ENCODE measurements at places on chromosomes 16 and 17.

- no peak for DNase-seq
Measured at GRCh38 chr16:14545346-14545884, 84.6 kb downstream of the PARN start.

- DNase-seq, result no peak
Measured at GRCh38 chr17:29956225-29956624, 14.8 kb downstream of the EFCAB5 start.

- no peak for DNase-seq
Measured at GRCh38 chr16:51707666-51708065, 556.6 kb upstream of the SALL1 start.

DNA sequence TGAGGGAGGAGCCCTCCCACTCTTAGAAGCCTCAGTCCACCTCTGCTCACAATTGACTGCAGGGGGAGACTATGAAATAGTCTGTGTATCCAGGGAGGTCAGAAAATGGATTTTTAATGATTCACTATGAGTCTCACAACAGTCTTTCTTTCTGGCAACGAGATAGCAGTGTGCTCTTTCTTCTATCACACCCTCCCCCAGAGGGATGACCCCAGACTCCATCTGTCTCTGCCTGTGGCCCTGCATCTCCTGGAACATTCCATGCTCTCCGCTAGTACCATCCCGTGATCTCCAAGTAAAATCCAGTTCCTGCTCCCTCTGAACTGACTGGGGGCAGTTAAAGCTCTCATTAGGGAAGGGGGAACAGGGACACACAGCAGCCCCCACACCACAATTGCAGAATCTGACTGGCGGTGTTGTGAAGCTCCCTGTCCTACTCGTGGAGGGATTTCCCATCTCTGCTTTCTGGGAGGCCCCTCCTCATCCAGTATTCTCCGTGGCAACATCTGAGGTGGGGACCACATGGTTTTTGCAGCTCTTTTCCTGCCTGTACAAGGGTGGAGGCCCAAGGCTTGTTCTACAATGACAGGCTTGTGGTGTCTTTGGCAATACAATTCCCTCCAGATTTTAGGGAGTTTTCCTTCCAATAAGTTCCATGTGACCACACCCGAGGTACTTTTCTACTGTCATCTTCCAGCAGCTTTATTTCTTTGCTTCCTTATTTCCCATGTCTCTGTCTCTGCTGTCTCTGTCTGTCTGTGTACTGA is 19.4 kb downstream of the NATD1 start:
- DNase-seq, result no peak

- DNase-seq, result no peak
Measured at GRCh38 chr17:80443916-80444643, 29.1 kb downstream of the ENDOV start.

GRCh38 chr16:89764711-89765201 is 43.4 kb downstream of the ZNF276 start:
- no peak for DNase-seq

DNA sequence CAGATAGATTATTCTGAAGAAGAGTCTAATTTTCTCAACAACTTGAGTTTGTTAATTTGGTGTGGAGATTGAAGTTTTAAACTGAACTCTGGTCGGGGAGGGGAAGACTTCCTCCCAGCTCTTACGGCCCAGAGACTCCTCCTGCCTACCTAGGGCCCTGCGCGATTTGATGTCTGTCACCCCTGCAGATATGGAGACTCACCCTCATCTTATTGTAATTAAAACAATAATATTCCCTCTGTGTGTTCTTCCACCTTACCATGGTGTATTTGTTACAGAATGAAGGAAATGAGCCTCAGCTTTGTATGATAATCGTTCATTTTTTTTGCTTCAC is 184.4 kb upstream of the CACNG5 start:
- no peak for DNase-seq

- no peak for DNase-seq
Measured at GRCh38 chr16:66950971-66951790, 9.9 kb upstream of the CES3 start.

DNA sequence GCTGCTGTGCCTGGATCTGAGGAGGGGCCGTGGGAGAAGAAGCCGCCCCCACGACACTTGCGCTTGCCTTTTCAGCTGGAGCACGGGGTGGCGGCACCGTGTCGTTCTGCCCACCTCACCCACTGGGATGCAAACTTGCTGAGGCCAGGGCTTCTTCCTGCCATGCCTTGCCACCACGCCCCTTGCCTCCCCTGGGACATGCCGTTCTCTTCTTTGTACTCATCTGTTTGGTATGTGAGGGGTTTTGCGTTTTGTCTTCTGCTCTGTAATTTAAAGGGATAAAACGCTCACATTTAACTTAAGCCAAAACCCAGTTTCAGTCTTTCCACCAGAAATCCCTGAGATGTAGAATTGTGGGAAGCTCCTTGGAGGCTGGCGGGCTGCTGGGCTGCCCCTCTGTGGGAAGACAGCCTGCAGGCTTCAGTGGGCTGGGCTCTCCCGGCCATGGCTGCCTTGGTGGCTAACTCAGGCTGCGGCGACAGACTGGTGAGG is 180.2 kb downstream of the RPTOR start:
- no peak for DNase-seq

Data from amygdala (tissue), 56 donors.